Endodermal cell (in vitro differentiated cells): ENCODE measurements at places on chromosomes 13 and 19.
A peak's percentile ranks its signal among the peaks of the same experiment; 100 is the strongest.

- no peak for DNase-seq
Measured at GRCh38 chr19:37943480-37943879, 36.5 kb downstream of the SIPA1L3 start.

GRCh38 chr13:30303269-30303668 lies 4.1 kb downstream of the KATNAL1 start:
- DNase-seq = no peak

DNA sequence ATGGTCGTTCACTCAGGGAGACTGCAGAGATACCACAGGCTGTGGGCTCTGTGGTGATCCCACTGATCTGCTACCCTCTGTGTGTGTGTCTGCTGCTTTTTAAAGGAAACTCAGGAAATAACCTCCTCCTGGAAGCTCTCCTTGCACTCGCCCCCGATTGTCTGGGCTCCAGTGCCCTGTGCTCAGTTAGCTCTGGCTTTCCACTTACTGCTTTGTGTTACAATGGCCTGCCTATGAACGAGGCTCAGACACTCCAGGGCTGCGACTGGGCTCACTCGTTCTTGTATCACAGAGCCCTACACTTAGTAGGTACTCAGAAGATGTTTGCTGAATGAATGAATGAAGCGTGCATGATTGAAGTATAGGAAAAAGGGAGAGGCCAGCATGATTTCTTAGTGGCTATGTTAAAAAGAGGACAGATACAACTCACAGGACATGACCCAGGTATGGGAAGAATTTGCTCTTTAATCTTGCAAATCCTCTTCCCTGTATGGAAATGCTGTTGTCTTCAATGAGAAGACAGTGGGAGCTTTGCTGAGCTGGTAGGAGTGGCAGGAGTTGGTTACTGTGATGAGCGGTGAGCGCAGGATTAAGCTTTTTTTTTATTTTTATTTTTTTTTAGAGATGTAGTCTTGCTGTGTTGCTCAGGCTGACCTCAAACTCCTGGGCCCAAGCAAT lies 26.4 kb downstream of the B3GLCT start:
- DNase-seq = peak; percentile 67

DNA sequence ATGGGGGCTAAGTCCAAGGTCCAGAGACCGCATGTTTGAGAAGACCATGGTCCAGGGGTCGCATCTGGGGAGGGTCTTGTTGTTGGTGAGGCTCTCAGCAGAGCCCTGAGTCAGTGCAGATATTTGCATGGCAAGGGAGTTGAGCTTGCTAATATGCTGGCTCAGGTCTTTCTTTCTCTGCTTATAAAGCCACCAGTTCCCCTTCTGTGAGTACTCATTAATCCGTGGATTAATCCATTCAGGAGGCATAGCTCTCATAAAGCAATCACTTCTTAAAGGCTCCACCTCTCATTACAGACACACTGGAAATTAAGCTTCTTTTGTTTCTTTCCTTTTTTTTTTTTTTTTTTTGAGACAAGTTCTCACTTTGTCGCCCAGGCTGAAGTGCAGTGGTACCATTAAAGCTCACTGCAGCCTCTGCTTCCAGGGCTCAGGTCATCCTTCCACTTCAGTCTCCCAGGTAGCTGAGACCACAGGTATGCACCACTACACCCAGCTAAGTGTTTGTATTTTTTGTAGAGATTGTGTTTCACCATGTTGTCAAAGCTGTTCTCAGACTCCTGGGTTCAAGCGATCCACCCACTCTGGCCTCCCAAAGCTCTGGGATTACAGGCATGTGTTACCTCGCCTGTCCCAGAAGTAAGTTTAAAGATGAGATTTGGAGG lies 216.4 kb downstream of the SLITRK5 start:
- DNase-seq = no peak

DNA sequence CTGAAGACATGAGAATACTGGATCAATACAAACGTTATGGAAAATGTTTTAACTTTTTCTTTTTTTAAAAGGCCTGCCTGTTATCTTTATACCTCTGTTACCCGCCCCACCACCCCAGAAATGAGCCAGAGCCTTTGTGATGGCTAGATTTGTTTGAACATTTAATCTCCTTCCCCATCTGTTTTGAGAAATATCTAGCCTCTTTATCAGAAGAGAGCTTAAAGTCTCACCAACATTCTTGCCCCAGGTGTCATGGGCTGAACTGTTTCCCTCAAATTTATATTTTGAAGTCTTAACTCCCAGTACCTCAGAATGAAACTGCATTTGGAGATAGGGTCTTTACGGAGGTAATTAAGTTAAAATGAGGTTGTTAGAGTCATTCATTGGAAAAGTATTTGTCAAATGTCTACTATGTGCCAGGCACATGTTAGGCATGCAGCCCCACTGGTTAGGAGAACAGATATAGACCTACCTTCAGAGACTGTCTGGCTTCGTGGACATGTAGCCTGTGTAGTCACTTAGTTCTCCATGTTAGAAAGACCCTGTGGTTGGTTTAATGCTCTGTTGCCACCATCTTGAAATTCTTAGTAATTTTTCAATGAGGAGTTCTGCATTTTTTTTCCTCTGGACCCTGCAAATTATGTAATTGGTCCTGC lies 6.3 kb upstream of the RB1 start:
- no peak for DNase-seq

DNA sequence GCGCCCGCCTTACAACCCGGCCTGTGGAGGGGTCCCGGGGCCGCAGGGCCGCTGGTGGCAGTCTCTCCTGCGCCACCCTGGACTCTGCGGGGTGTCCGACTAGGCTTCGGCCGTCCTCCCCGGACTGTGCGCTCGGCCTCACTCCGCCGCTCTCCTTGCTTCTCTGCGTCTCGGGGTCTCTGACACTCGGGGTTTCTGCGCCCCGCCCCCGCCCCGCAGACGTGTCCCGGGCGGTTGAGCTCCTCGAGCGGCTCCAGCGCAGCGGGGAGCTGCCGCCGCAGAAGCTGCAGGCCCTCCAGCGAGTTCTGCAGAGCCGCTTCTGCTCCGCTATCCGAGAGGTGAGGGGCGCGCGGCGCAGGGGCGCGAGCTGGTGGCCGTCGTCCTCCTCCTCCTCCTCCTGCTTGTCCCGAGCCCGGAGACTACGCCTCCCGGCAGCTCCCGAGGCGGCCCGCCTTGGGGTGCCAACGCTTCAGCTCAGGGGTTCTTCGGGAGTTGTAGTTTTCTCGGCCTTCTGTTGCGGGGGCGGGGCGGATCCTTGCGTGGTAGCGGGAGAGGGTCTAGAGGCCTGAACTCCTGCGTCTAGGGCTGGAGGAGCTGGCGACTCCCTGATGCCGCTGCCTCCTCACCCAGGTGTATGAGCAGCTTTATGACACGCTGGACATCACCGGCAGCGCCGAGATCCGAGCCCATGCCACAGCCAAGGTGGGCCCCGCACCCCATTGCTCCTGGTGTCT lies 627 bp downstream of the LIN7B start:
- DNase-seq = peak; percentile 88

GRCh38 chr13:49308097-49308875 lies 60.6 kb downstream of the CDADC1 start:
- DNase-seq = no peak

DNA sequence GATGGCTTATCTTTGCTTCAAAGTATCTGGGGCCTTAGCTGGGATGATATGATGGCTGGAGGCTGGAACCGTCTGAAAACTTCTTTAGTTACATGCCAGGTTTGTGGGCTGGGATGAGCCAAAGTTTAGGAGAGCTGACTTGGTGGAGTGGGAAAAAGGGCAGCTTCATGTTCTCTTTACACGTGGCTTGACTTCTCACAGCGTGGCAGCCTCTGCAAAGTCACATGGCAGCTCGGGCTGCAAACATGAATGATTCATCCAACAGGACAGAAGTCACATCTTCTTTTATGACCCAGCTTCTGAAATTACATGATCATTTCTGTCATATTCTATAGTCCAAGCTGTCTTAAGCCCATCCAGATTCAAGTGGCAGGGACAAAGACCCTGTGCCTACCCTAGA lies 176.0 kb downstream of the OLFM4 start:
- DNase-seq = no peak

DNA sequence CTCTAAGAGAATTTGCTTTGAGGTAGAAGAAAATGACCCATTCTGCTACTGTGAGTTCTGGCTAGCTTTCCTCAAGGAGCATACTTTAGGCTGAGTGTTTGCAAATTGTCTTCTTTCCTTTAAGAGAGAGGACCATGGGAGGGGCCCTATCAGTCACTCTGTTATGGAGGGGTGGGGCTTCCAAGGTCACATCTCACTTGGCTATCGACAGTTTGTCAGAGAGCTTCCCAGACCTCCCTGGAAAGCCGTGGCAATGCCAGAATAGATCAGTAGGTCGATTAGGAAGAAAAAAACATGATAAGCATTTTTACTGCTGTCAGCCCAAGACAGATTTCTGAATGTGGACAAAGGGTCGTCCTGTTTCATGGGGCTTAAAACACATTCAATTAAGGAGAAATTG lies 93.3 kb downstream of the OXGR1 start:
- DNase-seq = peak; percentile 72

DNA sequence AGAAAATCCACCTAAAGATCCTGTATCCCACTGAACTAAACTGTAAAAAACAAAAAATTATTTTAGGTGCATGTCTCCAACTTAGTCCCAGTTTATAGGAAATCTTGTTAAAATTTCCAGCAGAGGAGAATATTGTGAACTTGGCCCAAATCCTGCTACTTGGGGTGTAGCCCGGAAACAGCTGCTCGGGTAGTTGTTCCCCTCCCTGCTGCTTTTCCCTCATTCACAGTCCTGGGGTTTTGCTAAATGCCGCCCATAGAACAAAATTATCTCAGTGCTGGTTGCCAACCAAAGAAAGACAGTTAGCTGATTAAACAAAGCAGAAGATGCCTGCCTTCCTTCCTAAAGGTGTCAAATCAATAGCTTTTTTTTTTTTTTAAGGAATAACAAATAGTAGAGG lies 330.5 kb upstream of the KLF12 start:
- DNase-seq = no peak

DNA sequence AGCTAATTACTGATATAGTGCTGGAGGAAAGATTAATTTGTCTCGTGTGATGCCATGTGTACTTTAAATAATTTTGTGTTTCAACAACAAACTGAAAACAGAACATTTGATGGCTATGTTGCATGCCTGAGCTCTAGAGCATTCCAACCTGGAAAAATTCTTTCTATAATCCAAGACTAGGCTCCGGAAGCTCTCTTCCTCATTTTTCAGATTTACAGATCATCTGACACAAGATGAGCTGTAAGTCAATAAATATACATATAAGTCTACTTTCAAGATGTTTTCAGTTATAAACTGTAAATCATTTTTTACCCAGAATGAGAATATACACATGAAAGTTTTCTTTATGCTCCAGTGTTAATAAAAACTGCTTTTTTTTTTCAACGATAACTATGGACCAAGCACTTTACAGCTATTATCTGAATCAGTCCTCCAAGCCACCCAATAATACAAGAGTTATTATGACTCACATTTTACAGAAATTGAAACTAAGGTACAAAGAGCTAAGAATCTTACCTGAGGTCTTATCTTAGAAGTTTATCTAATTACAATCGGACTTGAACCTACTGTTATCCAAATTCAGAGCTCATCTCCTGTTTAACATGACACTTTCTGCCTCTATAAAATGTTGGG lies 6.4 kb upstream of the FOXO1 start:
- no peak for DNase-seq

DNA sequence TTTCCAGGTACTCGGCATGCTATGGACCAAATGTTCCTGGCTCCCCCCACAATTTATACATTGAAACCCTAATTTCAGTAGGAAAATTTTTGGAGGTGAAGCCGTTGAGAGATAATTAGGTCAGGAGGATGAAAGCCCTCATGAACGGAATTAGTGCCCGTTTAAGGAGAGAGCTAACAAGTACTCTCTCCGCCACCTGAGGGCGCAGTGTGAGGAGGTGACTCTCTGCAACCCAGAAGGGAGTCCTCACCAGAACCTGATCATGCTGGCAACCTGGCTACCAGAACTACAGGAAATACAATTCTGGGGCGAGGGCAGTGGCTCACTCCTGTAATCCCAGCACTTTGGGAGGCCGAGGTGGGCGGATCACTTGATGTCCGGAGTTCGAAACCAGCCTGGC lies 397.8 kb downstream of the SLITRK5 start:
- peak; percentile 90 for DNase-seq

GRCh38 chr13:56670563-56670962 lies 470.2 kb upstream of the PRR20A start:
- DNase-seq = no peak

GRCh38 chr19:23810496-23810895 lies 51.8 kb upstream of the ZNF681 start:
- no peak for DNase-seq

GRCh38 chr13:39317291-39317690 lies 279.0 kb downstream of the NHLRC3 start:
- no peak for DNase-seq

GRCh38 chr13:102041544-102041943 lies 360.3 kb downstream of the FGF14 start:
- DNase-seq = no peak

DNA sequence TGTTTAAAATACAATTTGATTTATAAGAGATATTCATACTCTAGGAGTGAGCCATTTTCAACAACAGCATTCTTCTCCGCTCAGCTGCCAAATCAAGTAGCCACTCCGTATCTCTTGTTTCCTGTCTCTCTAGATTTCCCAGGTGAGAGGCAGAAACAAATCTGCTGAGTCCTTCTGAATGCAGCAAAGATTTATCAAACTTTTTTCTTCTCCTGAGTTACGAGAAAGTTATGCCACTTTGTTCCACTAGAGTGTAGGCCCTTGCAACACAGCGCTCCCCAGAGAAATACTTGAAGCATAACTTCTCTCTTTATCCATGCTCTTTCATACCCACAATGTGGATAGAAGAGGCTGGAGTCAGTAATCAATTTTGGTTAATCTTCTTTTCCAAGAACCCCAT lies 1960.8 kb downstream of the OLFM4 start:
- no peak for DNase-seq

GRCh38 chr19:10419646-10420443 lies 493 bp upstream of the PDE4A start:
- peak; percentile 98 for DNase-seq

- no peak for DNase-seq
Measured at GRCh38 chr19:35069696-35070095, 28.2 kb downstream of the HPN start.

GRCh38 chr19:44055870-44056269 lies 4.0 kb downstream of the ZNF223 start:
- peak; percentile 55 for DNase-seq

DNA sequence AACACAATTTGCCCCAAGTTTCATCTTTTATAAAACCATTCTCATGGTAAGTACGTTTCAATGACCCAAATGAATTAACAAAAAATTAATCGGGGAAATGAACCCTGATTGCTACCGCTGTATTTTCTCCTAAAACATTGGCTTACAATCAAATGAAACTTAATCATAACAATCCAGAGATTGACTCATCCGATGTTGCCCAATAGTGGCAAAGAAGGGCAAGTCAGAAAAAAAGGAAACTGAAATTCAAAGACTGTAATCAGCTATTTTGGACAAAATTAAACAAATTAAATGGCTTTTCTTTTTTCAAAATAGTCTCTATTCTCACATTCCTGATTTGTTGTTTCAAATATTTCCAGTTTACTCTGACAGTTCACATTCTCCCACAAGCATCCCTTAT lies 3.9 kb upstream of the ACOD1 start:
- no peak for DNase-seq

DNA sequence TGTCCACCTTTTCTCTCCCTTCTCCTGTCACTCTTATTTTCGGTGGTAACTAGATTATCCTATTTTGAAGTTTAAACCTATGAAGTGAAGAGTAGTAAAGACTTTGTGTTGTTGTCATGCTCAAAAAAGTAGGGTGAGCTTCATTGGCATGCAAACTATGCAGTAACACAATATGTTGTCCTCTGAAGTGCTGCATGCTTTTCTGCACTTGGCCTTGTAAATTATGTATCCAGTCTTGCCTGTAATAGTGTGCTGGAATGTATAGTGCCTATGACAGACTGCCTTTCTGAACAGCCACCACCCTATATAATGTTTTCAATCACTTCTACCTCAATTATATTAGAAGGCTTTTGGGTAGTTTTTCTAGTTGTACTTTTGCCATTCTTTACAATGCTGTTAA lies 1198.2 kb upstream of the PCDH20 start:
- DNase-seq = no peak
